ENCODE measurements at places on chromosomes 1 and 21. TPM values are rescaled to one million over a fixed set of nuclear protein-coding genes. Genes with fewer than 3 reads are reported as not detected.

Gene OR2L13
- total RNA-seq = not detected

DNA sequence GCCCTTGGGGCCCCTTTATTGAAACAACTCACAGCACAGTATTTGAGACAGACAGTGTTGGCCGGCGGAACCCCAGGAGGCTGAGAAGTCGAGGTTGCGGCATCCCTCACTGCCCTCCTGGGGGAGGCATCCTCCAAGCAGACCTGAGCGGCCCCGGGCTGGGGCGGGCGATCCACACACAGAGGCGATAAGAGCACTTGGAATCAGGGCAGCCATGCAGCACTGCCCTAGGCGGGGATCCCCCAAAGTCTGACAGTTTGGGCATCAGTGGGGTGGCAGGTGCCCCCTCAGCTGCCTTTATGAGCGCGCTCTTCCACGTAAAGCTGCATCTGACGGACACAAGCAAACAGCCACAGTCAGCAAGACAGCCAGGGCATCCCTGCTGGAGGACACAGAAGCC, 6.5 kb downstream of the MAD2L2 start:
- H3K27me3 ChIP-seq = no peaks in the 10 kb centered on the region
- DNase-seq = no peak
- no peak overlapping the region for H3K27ac ChIP-seq
- no peaks in the 10 kb centered on the region for H3K4me1 ChIP-seq

Gene LCE1C
- total RNA-seq = not detected

GRCh38 chr1:70720109-70720508, 309.0 kb downstream of the CTH start:
- peak overlapping the region; percentile 53 for H3K27ac ChIP-seq
- H3K36me3 ChIP-seq = no peaks in the 10 kb centered on the region
- H3K4me3 ChIP-seq = no peak overlapping the region
- H3K4me1 ChIP-seq = no peaks in the 10 kb centered on the region
- no peak for DNase-seq
- no peaks in the 10 kb centered on the region for H3K27me3 ChIP-seq

Gene GNG12
- 179 TPM for total RNA-seq

GRCh38 chr1:52679048-52679447, 19.1 kb downstream of the COA7 start:
- no peak overlapping the region for H3K27ac ChIP-seq
- no peaks in the 10 kb centered on the region for H3K4me1 ChIP-seq
- no peaks in the 10 kb centered on the region for H3K27me3 ChIP-seq
- H3K4me3 ChIP-seq = no peak overlapping the region

DNA sequence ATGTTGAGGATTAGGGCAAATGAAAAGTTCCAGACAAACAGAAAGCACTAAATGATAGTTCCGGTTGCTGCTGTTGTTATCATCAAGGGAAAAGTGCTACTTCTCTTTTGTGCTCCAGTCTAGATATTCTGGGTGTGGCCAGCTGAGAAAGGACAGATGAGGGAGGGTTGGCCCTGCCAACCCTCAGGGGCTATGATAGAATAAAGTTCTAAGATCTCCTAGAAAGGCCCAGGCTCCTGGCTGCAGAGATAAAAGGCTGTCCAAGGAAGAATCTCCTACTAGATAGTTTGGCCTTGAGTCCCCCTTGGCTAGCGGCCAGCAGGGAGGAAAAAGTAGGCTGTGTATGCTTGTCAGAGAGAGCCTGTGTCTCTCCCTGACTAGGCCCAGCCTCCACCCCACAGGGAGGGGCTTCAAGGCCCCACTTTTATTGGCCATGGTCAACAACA, 31.5 kb downstream of the RIMS3 start:
- no peaks in the 10 kb centered on the region for H3K4me1 ChIP-seq
- no peak overlapping the region for H3K4me3 ChIP-seq
- no peaks in the 10 kb centered on the region for H3K36me3 ChIP-seq
- DNase-seq = peak; percentile 48
- H3K27ac ChIP-seq = no peak overlapping the region

Gene DPT
- total RNA-seq = 54.8 TPM

Gene KLHDC8A
- total RNA-seq = 0.88 TPM

DNA sequence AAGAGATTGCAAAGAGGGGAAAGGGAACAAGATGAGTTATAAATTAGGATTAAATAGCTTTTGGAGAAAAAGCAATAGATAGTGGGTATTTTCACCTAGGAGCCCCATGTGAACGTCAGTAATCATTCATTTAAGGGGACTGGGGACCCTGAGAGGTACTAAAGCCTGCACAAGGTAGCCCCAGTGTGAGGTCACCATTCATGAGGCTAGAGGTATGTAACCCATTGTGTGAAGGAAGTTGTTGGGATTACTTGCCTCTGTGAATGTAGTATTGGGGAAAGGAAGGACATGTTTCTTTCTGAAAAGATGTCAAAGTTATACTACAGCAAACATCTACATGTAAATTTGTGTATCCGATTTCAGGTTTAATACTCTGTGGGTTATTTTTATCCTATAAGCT, 276.8 kb downstream of the TBX15 start:
- H3K27ac ChIP-seq = no peak overlapping the region
- no peak for DNase-seq
- no peaks in the 10 kb centered on the region for H3K4me1 ChIP-seq
- no peaks in the 10 kb centered on the region for H3K36me3 ChIP-seq

Gene COL16A1
- 231 TPM for total RNA-seq

DNA sequence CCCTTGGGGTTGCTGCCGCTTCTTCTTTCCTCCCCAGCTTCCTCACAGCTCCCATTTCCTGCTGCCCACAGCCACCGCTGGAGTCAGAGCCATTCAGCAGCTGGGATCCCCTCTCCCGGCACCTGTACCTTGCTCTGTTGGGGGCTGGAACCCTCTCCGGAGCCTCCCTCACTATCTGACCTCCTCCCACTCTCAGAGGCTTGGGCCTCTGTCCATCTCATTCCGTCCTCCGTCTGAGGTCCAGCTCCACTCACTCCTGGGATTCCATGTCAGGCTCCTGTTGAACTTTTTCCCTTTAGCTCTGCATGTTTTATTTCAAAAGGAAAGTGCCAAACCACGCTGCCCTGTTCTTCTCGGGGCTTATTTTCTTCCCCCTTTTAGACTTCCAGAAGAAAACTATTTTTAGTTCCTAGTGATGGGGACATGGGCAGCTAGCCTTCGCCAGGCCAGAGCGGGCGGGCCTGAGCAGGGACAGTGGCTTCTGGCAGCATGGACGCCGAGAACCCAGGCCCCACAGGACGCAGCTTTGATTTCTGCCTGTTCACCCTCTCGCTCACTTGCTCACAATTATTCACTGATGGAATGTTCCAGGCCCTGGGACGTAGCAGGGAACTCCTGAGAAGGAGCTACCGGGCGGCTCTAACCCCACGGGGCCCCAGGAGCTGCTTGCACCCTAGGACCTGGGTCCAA, 79.2 kb downstream of the ARHGEF10L start:
- peak overlapping the region; percentile 79 for H3K27ac ChIP-seq
- H3K4me3 ChIP-seq = peak overlapping the region; percentile 26
- no peaks in the 10 kb centered on the region for H3K4me1 ChIP-seq
- no peaks in the 10 kb centered on the region for H3K27me3 ChIP-seq

Gene INTS3
- 52.5 TPM for total RNA-seq

GRCh38 chr1:14968251-14968851, 185.2 kb upstream of the TMEM51 start:
- H3K27me3 ChIP-seq = no peaks in the 10 kb centered on the region
- no peak for DNase-seq
- H3K4me1 ChIP-seq = no peaks in the 10 kb centered on the region
- H3K36me3 ChIP-seq = no peaks in the 10 kb centered on the region
- H3K4me3 ChIP-seq = no peak overlapping the region
- H3K27ac ChIP-seq = peak overlapping the region; percentile 39

GRCh38 chr1:145849356-145850160, 4.1 kb downstream of the NUDT17 start:
- H3K27ac ChIP-seq = no peak overlapping the region
- H3K4me3 ChIP-seq = no peak overlapping the region
- H3K4me1 ChIP-seq = no peaks in the 10 kb centered on the region

DNA sequence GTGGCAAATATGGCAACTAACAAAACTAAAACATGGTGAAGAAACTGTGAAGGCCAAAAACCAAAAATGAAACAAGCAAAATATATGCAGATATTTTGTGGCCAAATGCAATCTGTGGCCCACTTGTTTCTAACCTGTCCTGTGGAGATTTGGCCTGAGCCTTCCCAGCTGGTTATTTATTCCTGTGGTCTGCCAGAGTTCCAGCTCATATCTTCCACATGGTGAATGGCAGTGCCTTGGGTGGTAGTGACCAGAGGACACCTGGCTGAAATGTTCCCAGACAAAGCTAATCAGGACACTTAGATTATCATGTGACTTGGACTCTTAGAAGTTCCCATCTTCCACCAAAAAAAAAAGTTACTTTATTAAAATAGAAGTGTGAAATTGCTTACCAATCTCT, 39.7 kb downstream of the RNASEL start:
- no peak for DNase-seq
- H3K4me1 ChIP-seq = no peaks in the 10 kb centered on the region
- H3K4me3 ChIP-seq = no peak overlapping the region
- H3K27me3 ChIP-seq = no peaks in the 10 kb centered on the region
- no peaks in the 10 kb centered on the region for H3K36me3 ChIP-seq

GRCh38 chr1:51736702-51737101, 119.8 kb downstream of the OSBPL9 start:
- H3K27ac ChIP-seq = peak overlapping the region; percentile 69
- no peak overlapping the region for H3K4me3 ChIP-seq
- DNase-seq = no peak
- H3K27me3 ChIP-seq = no peaks in the 10 kb centered on the region

Gene CNTN2
- not detected for total RNA-seq

DNA sequence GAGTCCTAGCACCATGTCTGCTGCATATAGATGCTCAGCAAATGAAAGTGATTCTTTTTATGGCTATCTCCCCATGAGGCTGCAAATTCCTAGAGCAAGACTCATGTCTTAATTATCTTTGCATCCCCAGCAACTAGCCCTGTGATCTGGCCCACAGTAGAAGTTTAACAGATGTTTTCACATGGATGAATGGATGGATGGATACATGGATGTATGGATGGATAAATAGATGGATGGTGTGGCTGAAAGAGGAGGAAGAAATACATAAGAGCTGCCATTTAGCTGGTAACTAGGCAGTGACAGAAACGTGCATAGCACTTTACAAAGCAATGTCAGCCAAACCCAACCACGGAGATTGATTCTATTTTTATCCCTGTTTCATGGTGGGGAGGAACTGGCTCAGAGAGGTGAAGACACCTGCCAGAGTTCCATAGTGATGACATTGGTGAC, 32.7 kb upstream of the ZBTB40 start:
- H3K4me1 ChIP-seq = peaks cover 6% of the 10 kb centered on the region
- H3K36me3 ChIP-seq = no peaks in the 10 kb centered on the region
- no peak for DNase-seq
- no peak overlapping the region for H3K4me3 ChIP-seq

- H3K27me3 ChIP-seq = no peaks in the 10 kb centered on the region
- DNase-seq = no peak
- H3K27ac ChIP-seq = no peak overlapping the region
- no peak overlapping the region for H3K4me3 ChIP-seq
- no peaks in the 10 kb centered on the region for H3K36me3 ChIP-seq
Observed at GRCh38 chr21:36936361-36937135, 29.9 kb downstream of the HLCS start.

DNA sequence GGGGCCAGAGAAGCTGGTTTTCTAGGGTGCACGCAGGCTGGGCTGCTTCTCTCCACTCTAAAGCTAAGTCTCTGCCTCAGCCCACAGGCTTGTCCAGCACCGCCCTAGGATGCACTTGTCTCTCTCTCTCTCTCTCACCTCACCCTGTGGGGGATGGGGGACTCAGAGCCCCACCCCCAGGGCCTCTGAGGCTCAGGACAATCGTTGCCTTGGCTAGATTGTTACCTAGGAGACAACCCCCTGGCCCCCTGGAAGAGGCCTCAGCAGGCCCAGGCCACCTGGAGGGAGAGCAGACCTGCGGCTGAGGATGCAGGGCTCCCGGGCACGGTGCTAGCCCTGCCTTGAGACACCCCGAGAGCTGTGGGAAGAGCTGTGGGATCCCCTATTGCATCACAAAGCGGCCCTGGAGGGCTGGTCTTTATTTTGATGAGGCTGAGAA, at the start of gene ACTRT2:
TSS of gene ACTRT2 (plus strand) at position 235 of the 439 bp plus-strand sequence. CDS start 220 bp downstream, outside the sequence.
- H3K4me1 ChIP-seq = no peaks in the 10 kb centered on the region
- H3K27me3 ChIP-seq = no peaks in the 10 kb centered on the region
- DNase-seq = no peak

- no peaks in the 10 kb centered on the region for H3K27me3 ChIP-seq
- no peak overlapping the region for H3K4me3 ChIP-seq
- no peak overlapping the region for H3K27ac ChIP-seq
- H3K4me1 ChIP-seq = no peaks in the 10 kb centered on the region
- H3K36me3 ChIP-seq = no peaks in the 10 kb centered on the region
Observed at GRCh38 chr1:214678386-214678785, 75.4 kb downstream of the CENPF start.

- H3K27ac ChIP-seq = no peak overlapping the region
- no peak overlapping the region for H3K4me3 ChIP-seq
- no peaks in the 10 kb centered on the region for H3K36me3 ChIP-seq
- H3K4me1 ChIP-seq = peaks cover 7% of the 10 kb centered on the region
- H3K27me3 ChIP-seq = no peaks in the 10 kb centered on the region
Observed at GRCh38 chr1:29162476-29163138, 19.1 kb downstream of the SRSF4 start.

DNA sequence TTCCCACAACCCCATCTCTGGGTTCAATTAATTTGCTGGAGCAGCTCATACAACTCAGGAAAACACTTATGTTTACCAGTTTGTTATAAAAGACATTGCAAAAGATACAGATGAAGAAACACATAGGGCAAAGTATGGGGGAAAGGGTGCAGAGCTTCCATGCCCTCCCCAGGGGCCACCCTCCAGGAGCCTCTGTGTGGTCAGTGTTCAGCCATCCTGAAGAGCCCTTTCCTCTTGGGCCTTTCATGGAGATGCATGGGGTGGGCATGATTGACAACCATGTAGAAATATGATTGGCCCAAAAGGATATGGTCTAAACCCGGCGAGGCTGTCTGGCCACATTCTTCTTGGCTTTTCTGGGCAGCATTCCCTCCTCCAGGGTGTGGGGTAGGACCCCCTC, 56.8 kb upstream of the PDE9A start:
- no peaks in the 10 kb centered on the region for H3K36me3 ChIP-seq
- no peaks in the 10 kb centered on the region for H3K4me1 ChIP-seq
- no peak for DNase-seq
- H3K27me3 ChIP-seq = no peaks in the 10 kb centered on the region

- H3K27ac ChIP-seq = no peak overlapping the region
- no peak for DNase-seq
- H3K27me3 ChIP-seq = no peaks in the 10 kb centered on the region
- no peak overlapping the region for H3K4me3 ChIP-seq
- H3K36me3 ChIP-seq = no peaks in the 10 kb centered on the region
Observed at GRCh38 chr1:42750041-42750440, 10.0 kb upstream of the CLDN19 start.

Gene RNF207
- total RNA-seq = 2.1 TPM

- H3K4me1 ChIP-seq = peaks cover 6% of the 10 kb centered on the region
- no peak for DNase-seq
- peak overlapping the region; percentile 68 for H3K27ac ChIP-seq
- H3K36me3 ChIP-seq = no peaks in the 10 kb centered on the region
- no peaks in the 10 kb centered on the region for H3K27me3 ChIP-seq
Observed at GRCh38 chr1:109578947-109579443, 30.6 kb downstream of the GNAI3 start.

GRCh38 chr1:56904663-56905397, 50.2 kb downstream of the C8A start:
- no peak for DNase-seq
- H3K4me3 ChIP-seq = no peak overlapping the region
- no peak overlapping the region for H3K27ac ChIP-seq
- no peaks in the 10 kb centered on the region for H3K4me1 ChIP-seq
- H3K36me3 ChIP-seq = no peaks in the 10 kb centered on the region
